ENCODE measurements at places on chromosomes 3 and 15.
A peak's percentile ranks its signal among the peaks of the same experiment; 100 is the strongest.

- DNase-seq = no peak
Observed at GRCh38 chr15:31049682-31050615, 51.6 kb downstream of the TRPM1 start.

DNA sequence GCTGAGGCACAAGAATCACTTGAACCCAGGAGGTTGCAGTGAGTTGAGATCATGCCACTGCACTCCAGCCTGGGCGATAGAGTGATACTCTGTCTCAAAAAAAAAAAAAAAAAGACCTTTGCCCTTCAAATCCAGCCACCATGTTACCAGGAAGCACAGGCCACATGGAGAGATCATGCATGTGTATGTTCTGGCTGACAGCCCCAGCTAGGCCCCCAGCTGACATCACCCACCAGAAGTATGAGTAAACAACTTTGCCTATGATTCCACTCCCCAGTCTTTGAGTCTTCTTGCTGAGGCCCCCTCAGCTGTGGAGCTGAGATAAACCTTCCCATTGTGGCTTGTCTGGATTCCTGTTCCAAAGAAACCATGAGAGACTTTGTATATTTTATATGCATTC lies 3.3 kb upstream of the ARIH2 start:
- no peak for DNase-seq

DNA sequence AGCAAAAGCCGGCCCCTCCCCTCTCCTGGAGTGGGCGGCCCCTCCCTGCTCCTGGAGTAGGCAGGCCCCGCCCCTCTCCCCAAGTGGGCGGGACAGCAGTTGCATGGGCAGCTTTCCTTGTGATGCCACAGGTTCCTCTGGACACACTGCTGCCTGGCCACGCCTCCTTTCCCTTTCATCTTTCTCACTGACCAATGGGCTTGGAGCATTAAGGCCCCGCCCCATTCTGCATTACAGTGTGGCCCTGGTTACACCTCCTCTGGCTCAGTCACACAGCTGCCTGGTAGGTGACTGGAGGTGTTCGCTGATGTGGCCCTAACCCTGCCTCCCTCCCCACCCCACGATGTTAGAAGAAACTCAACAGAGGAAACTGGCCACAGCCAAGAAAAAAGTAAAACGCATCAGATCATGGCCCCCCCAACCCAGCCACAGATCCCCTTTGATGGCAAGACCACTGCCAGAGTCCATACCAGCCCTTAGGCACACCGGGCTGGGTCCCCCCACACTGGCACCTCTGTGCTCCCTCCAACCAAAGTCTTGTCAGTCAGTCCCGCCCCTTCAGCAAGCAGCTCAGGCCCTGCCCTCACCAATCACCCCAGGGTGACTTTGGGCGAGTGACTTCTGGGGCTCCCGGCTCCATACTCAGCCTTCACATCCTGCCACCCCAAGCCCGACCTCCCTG lies 84.3 kb downstream of the ADAMTS7 start:
- peak; percentile 68 for DNase-seq

GRCh38 chr15:74763416-74763815 lies 14.8 kb downstream of the CYP1A2 start:
- DNase-seq = no peak

DNA sequence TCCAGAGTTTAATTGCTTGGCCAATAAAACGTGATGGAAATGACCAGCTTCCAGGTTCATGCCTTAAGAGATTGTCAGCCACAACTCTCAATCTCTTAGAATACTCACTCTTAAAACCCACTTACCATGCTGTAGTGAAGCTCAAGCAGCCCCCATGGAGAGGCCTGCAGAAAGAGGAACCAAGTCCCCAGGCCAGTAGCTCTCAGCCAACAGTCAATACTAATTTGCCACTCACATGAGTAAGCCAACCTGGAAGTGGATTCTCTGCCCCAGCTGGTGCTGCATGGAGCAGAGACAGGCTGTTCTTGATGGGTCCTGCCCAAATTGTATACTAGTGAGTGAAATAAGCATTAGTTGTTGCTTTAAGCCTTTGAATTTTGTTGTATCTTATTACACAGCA lies 155.9 kb downstream of the OXSM start:
- no peak for DNase-seq

DNA sequence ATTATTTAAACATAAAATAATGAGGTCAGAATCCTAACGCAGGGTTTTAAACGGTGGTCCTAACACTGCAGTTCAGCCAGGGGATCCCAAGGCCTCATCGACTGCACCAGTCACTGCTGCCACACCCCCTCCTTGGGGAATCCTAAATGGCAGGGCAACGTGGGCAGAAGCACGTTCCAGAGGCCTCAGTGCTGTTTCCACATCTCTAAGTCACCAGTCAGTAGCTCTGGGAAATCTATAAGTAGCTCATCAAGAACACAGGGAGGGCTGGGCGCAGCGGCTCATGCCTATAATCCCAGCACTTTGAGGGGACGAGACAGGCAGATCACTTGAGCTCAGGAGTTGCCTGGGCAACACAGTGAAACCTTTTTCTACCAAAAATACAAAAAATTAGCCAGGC lies 47.5 kb downstream of the PRTG start:
- no peak for DNase-seq

GRCh38 chr15:38176691-38177090 lies 75.9 kb upstream of the SPRED1 start:
- no peak for DNase-seq

- no peak for DNase-seq
Observed at GRCh38 chr3:78703944-78704343, 1063.9 kb downstream of the ROBO1 start.

GRCh38 chr3:98556164-98557130 lies 24.7 kb downstream of the GPR15 start:
- no peak for DNase-seq

- DNase-seq = no peak
Observed at GRCh38 chr3:170634663-170635384, 48.9 kb upstream of the SLC7A14 start.

DNA sequence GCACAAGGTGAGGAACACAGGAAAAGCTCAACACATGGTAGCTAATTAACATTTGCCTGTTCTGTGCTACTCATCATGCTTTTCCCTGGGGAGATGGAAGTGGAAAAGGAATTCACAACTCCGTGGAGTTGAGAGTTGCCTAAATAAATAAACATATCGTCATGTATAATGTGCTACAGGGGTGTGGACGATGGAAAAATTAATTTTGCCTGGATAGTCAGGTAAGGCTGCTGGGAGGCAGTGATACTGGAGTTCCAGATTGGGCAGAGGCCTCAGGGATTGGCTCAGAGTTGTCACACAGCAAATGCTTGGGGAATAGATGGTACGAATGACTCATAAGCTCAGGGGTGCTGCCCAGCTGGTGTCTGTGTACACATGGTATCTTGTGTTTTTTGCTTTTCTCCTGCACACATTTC lies 3.1 kb upstream of the ABHD6 start:
- peak; percentile 35 for DNase-seq

- no peak for DNase-seq
Observed at GRCh38 chr3:159583662-159584061, 405.0 kb upstream of the IL12A start.

- DNase-seq = no peak
Observed at GRCh38 chr3:189806171-189806951, 175.2 kb downstream of the TP63 start.

DNA sequence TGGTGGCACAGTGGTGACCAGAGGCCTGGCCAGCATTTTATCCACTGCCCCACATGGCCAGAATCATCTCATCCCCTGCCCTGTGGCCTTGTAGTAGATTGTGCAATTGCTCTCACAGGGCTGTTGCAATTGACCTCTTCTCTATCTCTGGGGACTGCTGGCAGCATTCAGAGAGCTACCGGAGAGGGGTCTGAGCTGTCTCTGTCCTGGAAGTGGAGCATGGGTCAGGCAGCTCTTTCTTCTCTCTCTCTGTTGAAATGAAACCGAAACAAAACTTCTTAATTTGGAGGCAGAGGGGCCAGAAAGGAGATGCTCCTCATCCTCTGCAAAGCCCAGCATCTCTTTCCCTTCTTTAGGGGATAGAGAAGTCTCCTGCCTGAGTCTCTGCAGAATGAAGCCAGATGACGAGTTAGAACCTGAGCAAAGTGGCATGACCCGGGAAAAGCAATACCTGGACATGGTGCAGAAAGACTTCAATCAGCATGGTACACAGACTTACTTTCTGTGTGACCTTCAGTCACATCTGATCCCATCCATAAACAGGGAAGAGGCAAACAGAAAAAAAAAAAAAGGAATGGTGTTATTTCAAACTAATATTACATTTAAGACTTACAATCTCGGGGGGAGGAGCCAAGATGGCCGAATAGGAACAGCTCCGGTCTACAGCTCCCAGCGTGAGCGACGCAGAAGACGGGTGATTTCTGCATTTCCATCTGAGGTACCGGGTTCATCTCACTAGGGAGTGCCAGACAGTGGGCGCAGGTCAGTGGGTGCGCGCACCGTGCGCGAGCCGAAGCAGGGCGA lies 144.5 kb upstream of the BCL6 start:
- DNase-seq = no peak

GRCh38 chr15:36177590-36178302 lies 401.7 kb upstream of the CDIN1 start:
- no peak for DNase-seq

DNA sequence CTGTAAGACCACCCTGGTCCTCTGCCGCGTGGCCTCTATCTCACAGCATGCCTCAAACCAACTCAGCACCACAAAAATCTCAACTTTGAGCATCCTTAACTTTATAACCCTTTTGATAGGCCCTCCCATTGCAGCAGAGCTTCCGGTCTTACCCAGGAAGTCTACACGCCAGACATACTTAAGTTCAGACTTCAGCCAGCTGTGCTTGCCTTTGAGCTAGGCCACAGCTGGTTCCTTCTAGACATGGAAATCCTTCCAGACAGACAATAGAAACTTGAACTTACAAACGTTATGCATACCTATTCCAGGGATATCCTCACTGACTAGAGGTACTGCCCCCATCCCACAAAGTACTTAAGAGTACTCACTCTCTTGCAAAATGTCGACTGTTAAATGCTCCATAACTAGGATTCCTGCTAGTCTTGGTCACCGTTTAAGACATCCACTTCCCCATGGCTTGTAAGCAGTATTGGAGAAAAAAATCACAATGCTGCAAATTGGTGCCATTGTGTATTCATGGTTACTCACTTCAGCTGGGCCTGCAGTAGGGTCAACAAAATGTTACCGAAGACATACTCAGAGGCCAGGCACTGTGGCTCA lies 183.5 kb downstream of the TBL1XR1 start:
- DNase-seq = no peak

DNA sequence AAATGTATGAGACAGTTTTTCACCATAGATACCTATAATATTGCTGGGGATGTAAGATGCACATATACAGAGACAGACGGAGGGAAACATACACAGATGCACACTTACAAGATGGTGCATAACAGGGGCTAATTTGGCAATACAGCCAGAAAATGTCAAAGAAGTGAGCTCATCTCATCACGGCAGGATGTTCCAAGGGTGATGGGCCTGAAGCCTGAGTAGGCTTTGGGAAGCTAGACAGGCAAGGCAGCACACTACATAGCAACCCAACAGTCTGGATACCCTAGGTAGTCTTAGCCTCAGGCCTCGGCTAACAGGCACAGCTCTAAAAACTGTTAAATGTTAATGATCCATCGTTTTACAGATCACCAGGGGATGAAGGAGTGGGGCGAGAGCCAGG lies 148.5 kb downstream of the OSBPL10 start:
- no peak for DNase-seq

DNA sequence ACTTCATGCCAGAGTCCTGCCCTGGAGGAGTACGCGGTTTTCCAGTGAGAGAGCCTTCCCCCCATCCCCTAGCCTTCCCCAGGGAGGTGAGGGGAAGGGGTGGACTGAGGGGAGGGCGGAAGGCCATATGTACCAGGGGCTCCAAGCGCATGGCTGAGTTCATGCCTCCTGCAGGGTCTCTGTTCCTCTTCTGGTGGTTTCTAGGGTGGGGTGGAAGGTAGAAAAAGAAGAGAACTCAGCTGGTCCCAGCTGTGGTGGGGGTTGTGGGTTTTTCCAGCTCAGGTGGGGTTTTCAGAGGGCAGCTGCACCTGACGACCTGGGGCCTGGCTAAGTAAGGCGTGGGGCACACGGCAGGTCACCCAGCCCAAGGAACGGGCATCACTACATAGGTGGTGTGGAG lies 10.7 kb upstream of the IQSEC1 start:
- no peak for DNase-seq

GRCh38 chr15:63157891-63158431 lies 684 bp upstream of the RPS27L start:
- peak; percentile 31 for DNase-seq

- no peak for DNase-seq
Observed at GRCh38 chr15:87653646-87654045, 602.9 kb downstream of the NTRK3 start.

- no peak for DNase-seq
Observed at GRCh38 chr3:185701611-185702261, 115.6 kb downstream of the SENP2 start.

DNA sequence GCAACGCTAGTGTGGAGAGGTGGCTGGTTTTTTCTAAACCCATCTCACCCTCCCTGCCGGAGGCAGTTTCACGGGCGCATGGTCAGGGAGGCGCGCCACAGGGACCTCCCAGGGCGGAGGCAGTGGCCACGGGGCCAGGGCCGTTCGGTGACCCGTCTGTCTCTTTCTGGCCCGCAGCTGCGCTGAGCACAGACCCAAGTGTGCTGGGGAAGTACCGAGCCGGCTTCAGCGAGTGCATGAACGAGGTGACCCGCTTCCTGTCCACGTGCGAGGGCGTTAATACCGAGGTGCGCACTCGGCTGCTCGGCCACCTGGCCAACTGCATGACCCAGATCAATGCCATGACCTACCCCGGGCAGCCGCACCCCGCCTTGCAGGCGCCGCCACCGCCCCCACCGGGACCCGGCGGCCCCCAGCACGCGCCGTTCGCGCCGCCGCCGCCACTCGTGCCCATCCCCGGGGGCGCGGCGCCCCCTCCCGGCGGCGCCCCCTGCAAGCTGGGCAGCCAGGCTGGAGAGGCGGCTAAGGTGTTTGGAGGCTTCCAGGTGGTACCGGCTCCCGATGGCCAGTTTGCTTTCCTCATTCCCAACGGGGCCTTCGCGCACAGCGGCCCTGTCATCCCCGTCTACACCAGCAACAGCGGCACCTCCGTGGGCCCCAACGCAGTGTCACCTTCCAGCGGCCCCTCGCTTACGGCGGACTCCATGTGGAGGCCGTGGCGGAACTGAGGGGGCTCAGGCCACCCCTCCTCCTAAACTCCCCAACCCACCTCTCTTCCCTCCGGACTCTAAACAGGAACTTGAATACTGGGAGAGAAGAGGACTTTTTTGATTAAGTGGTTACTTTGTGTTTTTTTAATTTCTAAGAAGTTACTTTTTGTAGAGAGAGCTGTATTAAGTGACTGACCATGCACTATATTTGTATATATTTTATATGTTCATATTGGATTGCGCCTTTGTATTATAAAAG lies 1.8 kb downstream of the HES1 start:
- DNase-seq = peak; percentile 58
